Lung (tissue), 17 donors: ENCODE measurements at places on chromosomes 7 and 10. TPM values are rescaled to one million over a fixed set of nuclear protein-coding genes. Genes with fewer than 3 reads are reported as not detected.

The FAM13C gene
- total RNA-seq, result 59.0 TPM

The ARHGAP21 gene
- 72.3 TPM for total RNA-seq

The ANLN gene
- 13.8 TPM for total RNA-seq

The PNLIPRP1 gene
- total RNA-seq, result not detected

The AOAH gene
- 29.9 TPM for total RNA-seq
